ENCODE measurements at places on chromosomes 6 and 20.

GRCh38 chr20:23629017-23629541 lies 8.7 kb downstream of the CST3 start:
- no peak for DNase-seq

GRCh38 chr6:84943905-84944304 lies 179.5 kb upstream of the TBX18 start:
- DNase-seq, result no peak

DNA sequence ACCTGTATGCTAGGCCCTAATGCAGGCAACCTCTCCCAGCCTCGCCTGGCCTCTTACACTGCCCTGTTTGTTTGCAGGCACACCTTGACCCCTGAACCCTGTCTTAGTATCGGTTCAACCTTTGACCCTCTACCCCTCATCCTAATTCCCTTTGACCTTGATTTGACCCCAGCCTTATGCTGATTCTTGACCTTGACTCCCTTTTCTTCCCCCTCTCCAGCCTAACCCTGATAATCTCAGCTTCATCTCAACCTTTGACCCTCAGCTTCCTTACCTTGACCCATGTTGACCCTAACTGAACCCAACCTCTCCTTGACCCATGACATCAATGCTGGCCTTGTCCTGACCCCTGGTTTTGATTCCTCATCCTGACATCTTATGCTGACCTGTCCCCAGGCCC lies 33.8 kb downstream of the UQCC2 start:
- DNase-seq, result no peak

- DNase-seq, result no peak
Observed at GRCh38 chr20:43151901-43152300, 37.8 kb downstream of the PTPRT start.

- no peak for DNase-seq
Observed at GRCh38 chr20:12717061-12717460, 291.7 kb upstream of the SPTLC3 start.

- no peak for DNase-seq
Observed at GRCh38 chr6:3797231-3798054, 45.9 kb upstream of the PXDC1 start.

GRCh38 chr6:142412241-142412640 lies 110.4 kb downstream of the ADGRG6 start:
- DNase-seq, result no peak

DNA sequence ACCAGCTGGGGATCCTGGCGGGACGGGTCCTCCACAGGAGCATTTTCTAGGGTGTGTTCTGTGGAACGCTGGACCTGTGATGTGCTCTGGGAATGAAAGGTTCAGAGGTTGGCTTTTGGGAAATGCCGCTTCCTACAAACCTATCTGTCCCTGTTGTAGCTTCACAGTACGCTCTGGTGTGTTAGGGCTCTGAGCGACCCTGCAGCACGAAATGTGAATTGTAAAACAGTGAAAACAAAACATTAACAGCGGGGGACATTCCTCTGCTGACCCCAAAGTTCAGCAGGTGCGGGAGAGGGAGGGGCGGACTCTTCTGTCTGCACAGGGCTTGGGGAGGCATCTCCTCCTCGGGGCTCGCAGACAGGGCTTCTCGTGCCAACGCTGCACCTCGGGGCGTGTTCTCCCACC lies 155.9 kb downstream of the NRN1 start:
- no peak for DNase-seq

- DNase-seq, result no peak
Observed at GRCh38 chr6:38178584-38178886, 359.0 kb downstream of the ZFAND3 start.

GRCh38 chr6:31680226-31681134 lies at the start of gene LY6G5C:
LY6G5C (minus strand) TSS chr6:31681067; CDS start chr6:31680373, 694 bp downstream.
- peak; percentile 90 for DNase-seq
